ENCODE measurements at places on chromosomes 6 and 20. TPM values are rescaled to one million over a fixed set of nuclear protein-coding genes. Genes with fewer than 3 reads are reported as not detected.

GRCh38 chr20:257419-257818 is at the start of gene DEFB132:
DEFB132 (plus strand) TSS chr20:257724; CDS start chr20:257779, 55 bp downstream.
- DNase-seq = no peak

DNA sequence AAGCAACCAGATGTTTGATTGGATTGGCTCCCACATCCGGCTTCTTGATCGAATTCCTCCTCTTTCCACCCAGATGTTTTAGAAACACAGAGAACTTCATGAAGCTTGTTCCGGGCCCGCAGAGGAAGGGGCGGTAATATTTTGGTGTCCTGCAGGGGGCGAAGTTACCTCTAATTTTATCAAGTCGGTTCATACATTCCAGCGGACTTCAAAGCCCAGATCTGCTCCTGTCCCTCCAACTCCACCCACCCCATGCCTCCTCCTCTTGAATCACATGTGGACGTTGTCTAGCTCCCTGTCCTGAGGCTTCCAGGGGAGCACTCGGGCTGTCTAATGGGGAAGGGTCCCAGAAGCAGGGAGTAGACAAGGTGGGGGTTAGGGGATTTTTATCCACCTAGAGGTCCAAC is 2.9 kb upstream of the BMP6 start:
- peak; percentile 76 for DNase-seq

GRCh38 chr20:47304287-47304686 is 52.2 kb downstream of the ZMYND8 start:
- DNase-seq = peak; percentile 19

DNA sequence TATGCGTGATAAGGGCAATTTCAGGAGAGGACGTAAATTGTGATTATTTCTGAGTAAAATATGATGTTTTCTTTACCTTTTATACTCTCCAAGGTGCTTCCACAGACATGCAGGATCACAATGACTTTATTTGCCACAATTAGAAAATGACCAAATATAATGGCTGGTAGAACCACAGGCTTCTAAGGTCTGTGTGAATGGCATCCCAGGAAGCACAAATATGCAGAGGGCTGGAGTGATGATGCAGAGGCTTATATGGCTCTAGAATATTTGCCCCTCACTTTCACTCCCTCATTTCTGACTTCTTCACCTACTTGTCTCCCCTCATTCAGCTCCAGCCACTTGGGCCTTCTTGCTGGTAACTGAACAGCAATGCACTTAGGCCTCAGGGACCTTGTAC is 502.1 kb upstream of the MAP3K7 start:
- DNase-seq = no peak

- no peak for DNase-seq
Measured at GRCh38 chr6:30676660-30677285, 4.0 kb upstream of the DHX16 start.

Gene ESR1
- total RNA-seq = 5.7 TPM

Gene TGM6
- total RNA-seq = not detected

Gene DNAAF9
- total RNA-seq = 24.8 TPM
